ENCODE measurements at places on chromosomes 2 and 18.

DNA sequence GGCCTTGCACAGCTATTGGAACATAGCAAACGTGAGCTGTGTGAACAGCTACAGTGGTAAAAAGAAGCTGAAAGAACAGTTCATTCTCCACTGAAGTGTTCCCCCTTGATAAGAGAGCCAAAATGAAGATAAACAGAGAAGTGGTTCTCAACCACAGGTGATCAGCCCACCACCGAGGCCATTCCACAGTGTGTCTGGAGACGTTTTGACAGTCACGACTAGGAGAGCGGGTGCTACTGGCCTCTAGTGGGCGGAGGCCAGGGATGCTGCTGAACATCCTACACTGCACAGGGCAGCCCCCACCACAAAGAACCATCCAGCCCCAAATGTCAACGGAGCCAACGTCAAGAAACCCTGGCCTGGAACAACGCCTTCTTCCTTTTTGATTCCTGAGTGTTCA is 38.4 kb downstream of the ADCY3 start:
- no peak for DNase-seq

- no peak for DNase-seq
Observed at GRCh38 chr18:10086458-10087210, 172.8 kb downstream of the VAPA start.

DNA sequence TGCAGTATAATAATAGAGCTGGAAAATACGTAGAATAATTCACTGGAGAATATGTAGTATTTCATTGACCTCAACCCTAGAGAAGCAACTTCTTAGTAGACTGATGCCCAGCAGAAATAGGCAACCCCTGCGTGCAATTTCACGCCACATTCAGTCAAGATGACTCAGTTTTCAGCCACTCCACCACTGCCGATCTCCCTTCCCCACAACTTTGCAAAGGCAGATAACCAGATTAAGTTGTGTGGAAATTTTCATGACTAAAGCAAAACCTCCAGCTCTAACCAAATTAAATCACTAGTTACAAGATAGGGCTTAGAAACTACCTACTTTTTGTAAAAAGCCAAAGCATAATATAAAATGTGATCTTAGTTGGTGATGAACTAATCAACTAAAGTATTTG is 63.3 kb upstream of the STK17B start:
- DNase-seq: peak; percentile 72

GRCh38 chr2:160365716-160366367 is 127.8 kb downstream of the RBMS1 start:
- no peak for DNase-seq

GRCh38 chr2:60259781-60260180 is 293.7 kb downstream of the BCL11A start:
- no peak for DNase-seq

- no peak for DNase-seq
Observed at GRCh38 chr18:22170421-22171257, 1.2 kb downstream of the GATA6 start.

DNA sequence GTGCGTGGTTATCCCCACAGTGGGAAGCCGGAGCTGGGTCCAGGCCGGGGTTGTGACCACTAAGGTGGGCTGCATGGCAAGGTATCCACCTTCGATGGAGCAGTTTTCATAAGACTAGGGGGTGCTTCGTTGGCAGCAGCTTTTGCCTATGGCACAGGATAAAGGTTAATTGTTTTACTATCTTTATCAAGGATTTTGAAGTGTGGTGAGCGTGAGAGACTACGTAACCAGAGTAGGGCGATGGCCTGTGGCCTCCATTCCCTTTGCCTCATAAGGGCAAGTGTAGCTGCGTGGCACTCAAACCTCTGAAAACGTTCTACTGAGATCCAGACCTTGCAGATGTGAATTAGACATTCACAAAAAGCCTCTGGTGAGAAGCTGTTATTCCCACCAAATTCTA is 206.6 kb downstream of the ACKR3 start:
- no peak for DNase-seq

GRCh38 chr18:67954594-67954993 is 438.1 kb upstream of the DSEL start:
- no peak for DNase-seq

GRCh38 chr2:164948540-164948939 is 6.8 kb downstream of the SLC38A11 start:
- no peak for DNase-seq

DNA sequence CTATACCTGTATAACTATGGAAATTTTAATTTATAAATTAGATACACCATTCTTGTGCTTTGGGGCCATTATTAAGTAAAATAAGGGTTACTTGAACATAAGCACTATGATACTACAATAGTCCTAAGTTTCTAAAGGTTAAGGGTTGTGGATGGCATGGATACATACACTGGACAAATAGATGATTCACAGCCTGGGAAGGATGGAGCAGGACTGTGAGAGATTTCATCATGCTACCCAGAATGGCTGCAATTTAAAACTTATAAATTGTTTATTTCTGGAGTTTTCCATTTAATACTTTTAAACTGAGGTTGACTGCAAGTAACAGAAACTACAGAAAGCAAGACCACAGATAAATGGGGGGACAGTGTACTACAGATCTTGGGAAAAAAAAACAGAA is 295.8 kb upstream of the ZNF804A start:
- no peak for DNase-seq

- DNase-seq: no peak
Observed at GRCh38 chr2:237486819-237487448, at the start of gene MLPH. MLPH (plus strand) TSS chr2:237487251; CDS start chr2:237493427, 6,176 bp downstream.

GRCh38 chr2:33272001-33272400 is 204.4 kb upstream of the RASGRP3 start:
- DNase-seq: peak; percentile 28

DNA sequence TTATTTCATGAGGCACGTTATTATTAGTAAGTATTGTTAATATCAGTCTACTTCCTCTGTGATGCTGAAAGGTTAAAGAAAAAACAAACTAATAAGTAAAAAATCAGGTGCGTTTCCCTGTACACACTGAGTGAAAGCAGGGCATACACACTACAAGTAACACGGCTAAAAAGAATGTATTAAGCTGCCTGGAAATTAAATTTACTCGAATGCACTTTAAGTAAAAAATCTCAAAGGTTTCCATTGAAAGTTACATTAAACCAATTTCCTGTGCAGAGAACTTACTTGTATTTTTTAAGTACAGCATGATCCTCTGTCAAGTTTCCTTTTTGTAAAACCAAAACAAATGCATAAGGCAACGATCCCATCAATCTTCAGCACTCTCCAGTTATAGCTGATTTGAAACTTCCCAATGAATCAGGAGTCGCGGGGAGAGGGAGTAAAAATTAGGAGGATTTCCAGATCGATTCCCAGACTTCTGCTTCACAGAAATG is 633 bp downstream of the BCL2 start:
- DNase-seq: no peak

- peak; percentile 31 for DNase-seq
Observed at GRCh38 chr18:62716619-62717168, 1.4 kb downstream of the PHLPP1 start.

- no peak for DNase-seq
Observed at GRCh38 chr2:113219889-113220641, 46.3 kb downstream of the PSD4 start.

GRCh38 chr2:69911985-69912563 is 2.8 kb upstream of the MXD1 start:
- DNase-seq: peak; percentile 67

GRCh38 chr2:231361701-231362554 is 33.6 kb upstream of the B3GNT7 start:
- peak; percentile 12 for DNase-seq

GRCh38 chr2:99775585-99775984 is 285.8 kb upstream of the REV1 start:
- DNase-seq: no peak

- no peak for DNase-seq
Observed at GRCh38 chr2:175003875-175004729, 1.1 kb downstream of the CHN1 start.

DNA sequence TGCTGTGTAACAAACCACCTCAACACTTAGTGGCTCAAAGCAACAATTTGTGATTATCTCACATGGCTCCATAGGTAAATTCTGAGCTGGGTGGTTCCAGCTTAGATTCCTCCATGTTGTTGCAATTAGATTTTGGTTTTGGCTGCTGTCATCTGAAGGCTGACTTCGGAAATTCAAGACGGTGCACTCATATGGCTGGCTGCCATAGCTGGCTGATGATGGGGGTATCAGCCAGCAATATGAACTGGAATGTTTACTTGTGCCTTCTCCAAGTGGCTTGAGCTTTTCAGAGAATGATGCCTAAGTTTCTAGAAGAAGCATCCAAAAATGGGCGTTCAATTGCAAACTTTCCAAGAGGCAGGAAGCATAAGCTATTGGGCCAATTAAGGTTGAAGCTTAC is 213.1 kb downstream of the GCA start:
- DNase-seq: no peak

DNA sequence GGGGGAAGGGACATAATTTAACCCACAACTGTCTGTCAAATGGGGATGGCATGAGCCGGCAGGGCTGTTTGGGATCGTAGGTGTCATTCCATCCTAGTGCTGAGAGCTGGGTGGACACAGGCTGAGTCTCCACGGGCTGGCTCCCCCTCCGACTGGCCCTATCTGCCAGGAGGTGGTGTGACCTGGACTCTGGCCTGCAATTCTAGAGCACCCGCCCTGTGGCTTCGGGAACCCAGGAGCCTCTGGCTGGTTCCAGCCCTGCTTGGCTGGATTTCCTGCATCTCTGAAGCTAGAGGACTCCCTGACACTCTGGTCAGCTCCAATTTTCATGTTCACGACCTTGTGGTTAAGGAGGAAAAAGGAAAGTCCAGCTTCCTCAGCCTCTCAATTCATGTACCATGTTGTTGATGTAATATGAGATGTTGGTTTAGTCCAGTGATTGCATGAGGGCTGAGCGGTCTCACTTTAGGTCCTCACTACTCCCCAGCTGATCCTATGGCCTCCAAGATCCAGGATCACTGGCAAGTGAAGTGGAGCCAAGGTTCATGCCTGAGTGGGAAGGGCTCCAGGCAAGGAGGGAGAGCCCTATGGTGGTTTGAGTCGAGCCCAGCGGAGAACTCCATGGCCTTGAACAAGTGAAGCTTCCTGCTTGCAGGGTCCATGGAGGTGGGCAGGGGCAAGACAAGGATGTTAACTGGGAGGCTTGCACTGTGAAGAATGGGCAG is 169.1 kb downstream of the NDUFA10 start:
- no peak for DNase-seq

- no peak for DNase-seq
Observed at GRCh38 chr18:3055816-3056215, 42.9 kb upstream of the LPIN2 start.

GRCh38 chr2:151914989-151915628 is 86.9 kb upstream of the ARL5A start:
- DNase-seq: no peak

DNA sequence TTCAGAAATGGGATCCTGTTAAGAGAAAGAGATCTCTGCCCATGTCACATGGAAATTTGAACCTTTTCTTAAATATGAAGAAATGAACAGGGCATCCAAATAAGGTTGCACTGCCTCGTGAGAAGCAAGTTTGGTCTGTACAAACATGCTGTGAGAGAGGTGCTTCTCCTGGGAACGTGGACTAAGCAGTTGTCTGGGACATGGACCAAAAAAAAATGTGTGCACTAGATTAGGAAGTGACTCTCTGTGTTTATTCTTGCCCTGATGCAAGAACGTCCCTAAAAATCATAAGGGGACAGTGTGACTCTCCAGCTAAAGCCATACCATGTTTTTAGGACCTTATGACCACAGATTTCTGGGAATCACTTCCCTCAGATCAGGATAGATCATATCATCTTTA is 23.7 kb upstream of the GCG start:
- no peak for DNase-seq

Measured in CD4-positive, alpha-beta T cell treated with Interleukin-15 for 4 hours (primary cell).